Right forelimb (tissue), 1 donor: ENCODE measurements at places on chromosomes 5 and 9.

DNA sequence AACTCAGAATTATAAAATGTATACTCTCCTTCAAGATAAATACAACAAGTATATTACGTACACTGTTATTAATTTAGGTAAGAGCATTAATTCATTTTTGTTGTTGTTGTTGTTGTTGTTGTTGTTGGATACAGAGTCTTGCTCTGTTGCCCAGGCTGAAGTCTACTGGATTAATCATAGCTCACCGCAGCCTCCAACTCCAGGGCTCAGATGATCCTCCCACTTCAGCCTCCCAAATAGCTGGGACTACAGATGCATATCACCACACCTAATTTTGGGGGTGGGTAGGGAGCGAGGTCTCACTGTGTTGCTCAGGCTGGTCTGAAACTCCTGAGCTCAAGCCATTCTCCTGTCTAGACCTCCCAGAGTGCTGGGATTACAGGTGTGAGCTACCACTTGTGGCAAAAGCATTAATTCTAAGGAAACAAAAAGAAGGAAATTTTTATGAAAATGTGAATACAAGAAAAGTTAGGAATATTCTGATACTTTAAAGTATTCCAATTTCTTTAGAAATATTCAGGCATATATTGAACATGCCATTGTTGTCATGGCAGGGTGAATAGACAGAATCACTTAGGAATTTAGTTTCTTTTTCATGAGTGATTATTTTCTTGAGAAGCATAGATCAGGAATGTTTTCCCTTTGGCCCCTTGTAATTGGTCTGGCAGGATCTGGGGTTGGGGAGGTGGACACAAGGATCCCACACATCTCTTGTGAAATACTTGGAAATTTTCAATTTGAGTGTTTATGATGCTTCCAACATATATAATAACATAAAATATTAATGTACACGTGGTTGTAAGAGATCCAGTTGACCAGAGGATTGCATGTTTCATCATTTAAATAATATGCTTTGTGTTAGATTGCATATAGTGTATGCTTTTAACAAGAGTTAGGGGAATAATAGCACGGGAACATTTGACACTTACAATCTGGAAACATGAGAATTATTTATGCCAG lies 263.6 kb downstream of the FANCC start:
- no peak for DNase-seq

DNA sequence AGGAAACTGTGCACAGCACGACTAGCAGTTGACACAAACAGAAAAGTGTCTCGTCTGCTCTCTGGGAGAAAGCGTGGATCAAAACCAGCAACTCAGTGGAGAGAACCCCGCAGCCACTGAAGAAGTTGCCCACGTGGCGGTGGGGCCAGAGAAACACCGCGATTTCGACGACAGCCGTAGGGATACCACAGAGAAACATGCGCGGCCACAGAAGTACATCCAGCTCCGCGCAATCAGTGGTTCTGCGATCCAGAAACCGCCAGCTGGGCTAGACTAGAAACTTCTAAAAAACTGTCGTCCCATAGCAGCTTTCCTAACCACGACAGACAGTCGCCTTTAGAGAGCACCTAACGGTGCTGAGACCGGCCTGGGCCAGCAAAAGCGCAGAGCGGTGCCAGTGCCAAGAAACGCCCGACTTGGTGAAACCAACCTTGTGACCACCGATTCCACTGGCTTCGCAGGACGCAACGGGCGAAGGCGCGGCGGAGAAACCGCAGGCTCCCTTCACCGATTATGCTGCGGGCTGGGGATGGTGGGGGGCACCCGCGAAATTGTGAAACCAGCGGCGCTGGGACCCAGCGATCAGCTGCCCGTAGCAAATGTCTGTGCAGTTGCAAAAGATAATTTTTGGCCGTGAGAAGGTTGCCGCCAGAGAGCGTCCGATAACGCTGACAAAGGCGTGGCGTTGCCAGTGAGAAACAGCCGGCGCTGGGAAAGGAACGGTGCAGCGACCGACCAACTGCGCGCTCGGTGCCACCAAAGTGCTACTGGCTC lies 2.7 kb upstream of the ANXA2R start:
- DNase-seq, result peak; percentile 84

- DNase-seq, result no peak
These were observed 714.2 kb upstream of the C9orf72 start for GRCh38 chr9:28287455-28287854.

DNA sequence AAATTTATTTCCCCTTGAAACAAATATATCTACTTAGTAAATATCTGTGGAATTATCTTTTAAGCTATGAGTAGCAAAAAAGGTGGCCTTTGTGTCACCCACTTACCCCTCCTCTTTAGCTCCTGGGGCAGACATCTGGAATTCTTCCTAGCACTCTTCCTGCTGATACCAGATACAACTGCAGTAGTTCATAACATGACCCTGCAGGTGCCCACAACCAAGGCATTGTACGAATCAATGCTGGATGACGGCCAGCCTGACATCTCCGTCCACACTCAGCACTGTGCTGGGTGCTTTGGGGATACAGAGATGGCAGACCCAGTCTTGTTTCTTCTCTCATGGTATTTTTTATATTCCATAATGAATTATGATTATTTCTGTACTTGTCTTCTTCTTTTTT lies 152.3 kb downstream of the GOLPH3 start:
- no peak for DNase-seq

DNA sequence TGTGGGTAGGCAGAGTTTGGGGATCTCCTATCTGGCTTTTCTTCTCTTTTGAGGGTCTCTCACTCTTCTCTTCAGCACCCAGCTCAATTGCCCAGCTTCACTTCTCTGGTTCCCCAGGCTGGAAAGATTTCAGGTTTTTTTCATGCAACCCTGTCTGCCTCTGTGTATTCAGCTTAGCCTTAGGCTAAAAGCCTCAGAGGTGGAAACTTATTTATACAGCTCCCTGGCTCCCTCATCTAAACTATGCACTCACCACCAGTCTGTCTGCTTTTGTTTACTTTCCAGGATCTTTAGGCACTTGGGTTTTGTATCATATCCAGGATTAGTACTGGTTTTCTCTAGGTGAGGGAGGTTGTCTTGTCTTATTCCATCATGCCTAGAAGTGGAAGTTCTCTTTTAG lies 540.2 kb upstream of the TRPC7 start:
- DNase-seq, result no peak

DNA sequence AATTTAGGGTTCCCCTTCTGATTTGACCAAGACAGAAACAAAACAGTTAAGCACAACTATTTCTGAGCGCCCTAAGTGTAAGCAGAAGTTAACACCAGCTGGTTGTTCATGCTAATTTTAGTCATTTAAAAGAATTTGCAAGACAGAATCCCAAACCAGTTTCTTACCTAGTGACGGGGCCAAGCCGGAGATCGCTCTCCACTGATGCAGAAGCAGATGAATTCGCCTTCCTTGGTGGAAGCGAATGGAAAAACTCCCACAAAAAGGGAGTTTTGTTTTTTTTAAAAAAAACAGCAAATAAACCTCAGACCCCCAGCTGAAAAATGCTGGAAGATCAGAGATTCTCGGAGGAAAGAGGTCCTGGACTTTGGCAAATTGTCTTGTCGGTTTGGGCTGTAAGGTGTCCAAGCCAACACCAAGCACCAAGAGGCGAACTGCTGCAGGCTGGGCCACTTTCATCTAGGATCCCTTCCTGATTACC lies 47.4 kb upstream of the GLDC start:
- DNase-seq, result no peak

DNA sequence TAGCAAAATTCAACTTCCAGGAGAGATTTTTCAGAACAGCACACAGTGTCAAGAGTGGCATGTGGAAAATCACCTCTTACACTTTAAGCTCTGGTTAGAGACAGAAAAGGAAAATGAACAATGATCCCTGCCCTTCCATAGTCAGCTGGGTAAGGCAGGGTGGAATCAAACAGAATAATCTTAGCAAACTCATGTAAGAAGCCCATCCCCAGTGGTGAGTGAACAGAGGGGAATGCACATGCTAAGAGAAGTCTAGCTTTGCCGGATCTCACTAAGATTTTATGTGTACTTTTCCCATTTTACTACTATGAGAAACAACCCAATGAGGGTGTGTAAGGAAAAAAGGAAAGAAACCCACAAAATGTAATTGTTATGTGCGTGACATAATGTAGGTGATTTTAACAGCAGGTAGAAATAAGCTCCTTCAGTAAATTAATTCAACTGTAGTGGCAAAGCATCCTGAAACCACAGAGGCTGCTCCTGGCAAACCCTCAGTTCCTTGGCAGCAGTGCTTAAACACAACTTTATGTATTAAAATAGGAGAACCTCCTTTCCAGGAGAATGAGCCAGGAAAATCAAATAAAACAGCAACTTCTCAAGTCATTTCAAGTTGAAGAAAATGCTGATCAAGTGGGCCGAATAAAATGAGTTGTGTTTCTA lies 366.0 kb upstream of the TRPC7 start:
- no peak for DNase-seq

DNA sequence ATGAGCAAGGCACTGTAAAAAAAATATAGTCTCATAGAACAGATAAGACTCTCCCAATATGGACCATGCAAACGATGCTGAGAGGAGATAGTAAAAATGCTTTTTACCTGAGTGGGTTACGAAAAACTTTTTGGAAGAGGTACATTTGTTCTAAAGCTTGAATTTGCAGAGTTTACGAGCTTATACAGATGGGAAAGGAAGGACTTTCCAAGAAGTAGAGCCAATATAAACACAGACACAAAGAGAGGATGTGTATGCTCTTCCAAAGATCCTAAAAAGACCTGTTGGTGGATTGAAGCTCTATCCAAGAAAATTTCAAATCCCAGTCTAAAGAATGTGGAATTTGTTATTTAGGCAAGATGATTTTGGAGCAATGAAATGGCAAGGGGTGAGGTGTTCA lies 127.1 kb upstream of the SLCO6A1 start:
- DNase-seq, result no peak

DNA sequence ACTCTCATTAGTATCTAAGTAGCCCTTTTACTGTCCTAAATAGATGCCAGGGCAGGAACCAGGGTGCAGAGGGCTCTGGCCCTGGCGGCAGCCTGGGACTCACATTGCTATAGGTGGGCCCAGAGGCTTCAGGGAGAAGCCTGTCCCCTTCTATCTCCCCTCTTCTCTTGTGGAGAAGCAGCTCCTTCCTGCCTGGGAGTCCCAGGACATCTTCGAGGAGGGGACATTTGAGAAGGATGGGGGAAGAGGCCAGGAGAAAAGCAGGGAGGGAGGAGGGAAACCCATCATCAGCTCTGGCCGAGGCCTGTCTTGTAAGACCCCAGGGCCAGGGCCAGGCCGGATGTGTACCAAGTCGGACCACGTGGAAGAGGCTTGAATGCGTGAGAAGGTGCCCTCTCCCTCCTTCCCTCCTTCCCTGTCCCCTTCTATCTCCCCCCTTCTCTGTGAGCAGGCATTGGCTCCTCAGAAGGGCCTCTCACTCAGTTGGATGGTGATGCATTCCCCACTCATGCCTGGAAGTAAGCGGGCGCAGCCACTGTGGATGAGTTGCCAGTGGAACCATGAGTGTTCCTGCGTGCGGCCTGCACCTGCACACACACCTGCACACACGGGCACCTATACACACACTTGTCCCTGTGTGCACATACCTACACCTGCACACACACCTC lies 20.7 kb upstream of the LPCAT1 start:
- DNase-seq, result peak; percentile 48

GRCh38 chr9:109311731-109312130 lies 9.1 kb downstream of the EPB41L4B start:
- DNase-seq, result no peak

GRCh38 chr5:24777392-24777791 lies 132.6 kb upstream of the CDH10 start:
- no peak for DNase-seq

- DNase-seq, result no peak
These were observed 125.6 kb upstream of the PITX1 start for GRCh38 chr5:135159626-135160025.

GRCh38 chr5:43244823-43245565 lies 53.0 kb downstream of the NIM1K start:
- no peak for DNase-seq

- no peak for DNase-seq
These were observed 27.1 kb downstream of the RMI1 start for GRCh38 chr9:84007662-84008061.

DNA sequence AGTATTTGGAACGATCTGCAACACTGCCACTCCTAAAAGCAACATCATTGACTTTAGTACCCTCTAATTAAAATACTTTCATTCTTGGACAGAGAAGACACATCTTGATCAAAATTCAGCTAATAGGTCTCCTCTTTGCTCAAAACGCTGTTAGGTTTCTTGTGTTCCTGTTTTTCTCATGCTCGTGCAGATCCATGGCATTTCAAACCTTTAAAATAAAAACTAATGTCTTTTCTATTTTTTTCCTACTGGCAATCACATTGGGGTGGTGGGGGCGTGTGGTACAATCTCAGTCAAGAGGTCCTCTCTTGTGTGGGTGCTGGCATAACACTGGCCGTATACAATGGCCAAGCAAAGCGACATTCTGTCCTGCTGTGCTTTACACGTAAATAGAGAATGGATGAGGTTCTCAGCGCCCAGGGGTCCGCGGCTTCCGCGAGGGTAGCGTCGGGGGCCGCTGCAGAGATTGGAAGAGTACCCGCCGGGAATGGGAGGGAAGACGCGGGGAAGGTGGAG lies 315 bp upstream of the GPR150 start:
- no peak for DNase-seq

GRCh38 chr5:176869501-176870109 lies 29.5 kb downstream of the HK3 start:
- no peak for DNase-seq

GRCh38 chr9:89071591-89071990 lies 80.3 kb downstream of the S1PR3 start:
- DNase-seq, result no peak

GRCh38 chr5:142325725-142326479 lies 1.1 kb upstream of the SPRY4 start:
- DNase-seq, result peak; percentile 84

DNA sequence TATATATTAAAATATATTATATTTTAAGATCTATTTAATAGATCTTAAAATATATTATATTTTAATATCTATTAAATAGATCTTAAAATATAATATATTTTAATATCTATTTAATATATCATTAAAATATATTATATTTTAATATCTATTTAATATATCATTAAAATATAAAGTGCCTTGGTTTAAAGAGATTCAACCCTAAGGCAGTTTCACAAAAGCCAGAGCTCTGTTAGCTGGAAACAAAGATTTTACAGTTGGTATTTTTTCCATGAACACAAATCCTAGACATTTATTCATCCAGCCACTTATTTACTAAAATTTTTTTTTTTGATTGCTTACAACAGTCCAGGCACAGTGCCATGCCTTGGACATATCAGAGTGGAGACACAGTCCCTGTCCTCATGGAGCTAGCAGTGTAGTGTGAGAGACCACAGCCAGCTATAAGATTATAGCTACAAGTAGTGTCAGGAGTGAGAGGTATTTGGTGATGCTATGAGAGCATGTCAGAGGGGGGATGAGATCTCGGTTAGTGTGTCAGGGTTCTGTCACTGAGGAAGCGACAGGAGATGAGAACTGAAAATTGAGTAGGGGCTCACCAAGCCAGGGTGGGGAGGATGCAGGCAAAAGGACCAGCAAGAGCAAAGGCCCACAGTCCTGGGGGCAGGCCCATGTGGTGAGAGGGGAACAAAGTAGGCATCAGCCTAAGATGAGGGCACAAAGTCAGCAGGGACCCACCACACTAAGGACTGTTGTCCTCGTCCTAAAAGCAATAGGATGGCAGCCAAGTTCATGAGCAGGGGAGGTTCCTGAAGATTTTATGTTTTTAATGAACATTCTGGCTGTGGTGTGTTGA lies 74.5 kb downstream of the FBXO38 start:
- no peak for DNase-seq

- DNase-seq, result no peak
These were observed 23.4 kb downstream of the ARSB start for GRCh38 chr5:78961743-78962142.

GRCh38 chr5:81398741-81399140 lies 4.8 kb upstream of the ACOT12 start:
- no peak for DNase-seq

GRCh38 chr5:127884416-127884815 lies 181.2 kb downstream of the CCDC192 start:
- DNase-seq, result no peak
